ENCODE measurements at places on chromosomes 5 and 9.

DNA sequence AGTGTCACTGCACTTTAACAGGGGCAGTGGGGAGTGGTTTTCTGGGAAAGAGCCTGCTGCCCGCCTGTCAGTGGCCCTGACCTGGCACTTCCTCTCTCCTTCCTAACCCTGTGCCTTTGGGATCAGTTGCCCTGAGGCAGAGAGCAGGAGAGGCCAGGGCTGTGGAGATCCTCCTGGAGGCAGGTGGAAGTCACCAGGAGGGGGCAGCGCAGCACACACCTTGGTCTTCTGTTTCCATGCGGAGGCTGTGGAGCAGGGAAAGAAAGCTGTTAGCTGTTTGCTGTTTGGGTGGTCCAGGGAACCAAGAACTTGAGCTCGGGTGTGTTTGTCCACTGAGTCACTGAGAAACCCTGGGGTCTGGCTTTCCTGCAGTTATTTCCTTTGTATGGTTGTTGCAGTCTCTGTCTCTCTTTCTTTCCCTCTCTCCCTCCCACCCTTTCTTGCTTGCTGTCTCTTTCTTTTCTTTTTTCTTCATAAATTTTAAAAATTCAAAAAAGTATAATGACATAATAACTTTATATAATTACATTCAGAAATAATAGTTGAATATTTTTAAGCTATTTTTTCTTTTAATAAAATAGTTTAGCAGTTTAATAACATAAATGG is 28.1 kb downstream of the NTRK2 start:
- no peak for DNase-seq

DNA sequence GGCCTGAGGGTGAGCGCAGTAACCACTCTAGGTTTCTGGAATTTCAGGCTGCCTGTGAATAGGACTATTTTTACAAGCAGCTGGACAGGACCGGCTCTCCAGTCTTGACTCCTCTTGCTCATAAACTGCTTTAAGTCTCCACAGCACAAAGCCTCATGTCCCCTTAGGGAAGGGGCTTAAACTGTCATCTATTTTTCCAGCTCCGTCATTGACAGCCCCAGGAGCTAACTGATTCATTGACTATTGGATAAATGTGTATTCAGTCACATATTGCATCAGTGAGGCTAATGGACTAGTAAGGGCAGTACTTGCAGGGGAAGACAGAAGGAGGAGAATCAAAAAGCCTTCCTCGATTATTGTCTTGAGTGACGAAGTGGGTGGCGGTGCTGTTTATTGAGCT is 719.4 kb upstream of the ADAMTS16 start:
- DNase-seq = no peak

DNA sequence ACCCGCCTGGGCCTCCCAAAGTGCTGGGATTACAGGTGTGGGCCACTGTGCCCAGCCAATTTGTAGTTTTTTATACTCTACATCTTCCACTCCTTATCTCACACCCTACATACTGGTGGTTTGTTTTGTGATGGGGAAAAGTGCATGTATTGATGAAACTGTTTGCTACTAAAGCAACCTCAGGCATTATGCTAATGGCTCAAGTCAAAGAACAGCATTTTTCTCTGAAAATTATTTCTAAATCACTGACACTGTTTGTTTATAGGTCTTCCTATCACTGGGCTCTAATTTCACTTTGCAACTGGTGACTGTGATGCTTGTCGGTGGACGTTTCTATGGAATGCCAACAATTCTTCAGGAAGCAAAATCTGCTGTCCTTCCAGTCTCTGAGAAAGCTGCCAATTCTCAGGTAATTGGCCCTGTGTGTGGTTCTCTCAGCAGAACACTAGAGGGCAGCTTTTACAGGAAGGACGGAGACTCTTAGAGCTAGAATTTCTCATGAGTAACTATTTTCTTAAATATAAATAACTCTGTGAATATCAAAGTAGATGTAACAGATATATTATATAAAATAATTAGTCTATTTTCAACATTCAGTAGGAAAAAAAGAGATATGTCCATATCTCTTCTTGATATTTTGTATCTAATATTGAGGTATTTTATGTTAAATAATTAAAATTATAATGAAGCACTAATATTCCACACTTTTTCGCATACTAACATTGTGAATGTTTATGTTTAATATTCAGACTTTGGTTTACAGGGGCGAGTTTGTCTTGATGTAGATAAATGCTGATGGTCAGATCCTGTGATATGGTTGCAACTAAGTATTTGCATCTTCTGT is 244.1 kb downstream of the ADGRV1 start:
- peak; percentile 1 for DNase-seq

GRCh38 chr9:93406371-93406770 is 45.1 kb upstream of the FAM120A start:
- no peak for DNase-seq

GRCh38 chr5:107813559-107813958 is 142.8 kb upstream of the EFNA5 start:
- DNase-seq = no peak

GRCh38 chr9:106146886-106147285 is 452.5 kb downstream of the TMEM38B start:
- no peak for DNase-seq

DNA sequence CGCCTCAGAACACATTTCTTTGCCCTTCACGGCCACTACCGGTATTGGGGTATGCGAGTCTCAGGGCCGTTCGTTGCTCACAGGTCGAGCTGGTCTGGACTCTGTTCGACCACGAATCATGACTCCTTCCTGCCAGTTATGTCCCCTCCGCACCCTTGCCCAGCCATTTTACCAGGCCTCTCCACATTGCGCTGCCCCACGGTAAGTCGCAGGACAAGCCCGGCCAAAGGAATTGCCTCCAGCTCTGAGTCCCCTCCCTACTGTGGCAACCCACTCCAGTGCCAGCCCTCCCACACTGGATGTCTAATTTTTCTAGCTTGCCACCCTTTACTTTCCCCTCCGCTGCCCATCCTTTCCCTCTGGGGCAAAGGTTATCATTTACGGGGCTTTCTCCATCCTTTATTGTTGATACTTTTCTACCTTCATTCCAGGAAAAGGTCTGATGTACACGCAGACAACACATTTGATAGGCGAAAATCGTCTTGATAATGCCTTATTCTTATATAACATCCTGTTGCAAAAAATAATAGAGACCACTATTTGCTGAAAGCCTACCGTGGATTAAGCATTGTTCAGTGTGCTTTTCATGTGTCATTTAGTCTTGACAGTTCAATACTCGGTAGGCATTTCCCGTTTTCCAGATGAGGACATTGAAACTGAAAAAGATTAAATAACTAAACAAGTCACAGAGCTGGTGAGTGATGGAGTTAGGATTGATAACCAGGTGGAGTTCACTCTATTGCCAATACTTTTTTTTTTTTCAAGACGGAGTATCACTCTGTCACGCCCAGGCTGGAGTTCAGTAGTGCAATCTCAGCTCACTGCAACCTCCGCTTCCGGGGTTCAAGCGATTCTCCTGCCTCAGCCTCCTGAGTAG is 958 bp upstream of the HSPA5 start:
- no peak for DNase-seq

DNA sequence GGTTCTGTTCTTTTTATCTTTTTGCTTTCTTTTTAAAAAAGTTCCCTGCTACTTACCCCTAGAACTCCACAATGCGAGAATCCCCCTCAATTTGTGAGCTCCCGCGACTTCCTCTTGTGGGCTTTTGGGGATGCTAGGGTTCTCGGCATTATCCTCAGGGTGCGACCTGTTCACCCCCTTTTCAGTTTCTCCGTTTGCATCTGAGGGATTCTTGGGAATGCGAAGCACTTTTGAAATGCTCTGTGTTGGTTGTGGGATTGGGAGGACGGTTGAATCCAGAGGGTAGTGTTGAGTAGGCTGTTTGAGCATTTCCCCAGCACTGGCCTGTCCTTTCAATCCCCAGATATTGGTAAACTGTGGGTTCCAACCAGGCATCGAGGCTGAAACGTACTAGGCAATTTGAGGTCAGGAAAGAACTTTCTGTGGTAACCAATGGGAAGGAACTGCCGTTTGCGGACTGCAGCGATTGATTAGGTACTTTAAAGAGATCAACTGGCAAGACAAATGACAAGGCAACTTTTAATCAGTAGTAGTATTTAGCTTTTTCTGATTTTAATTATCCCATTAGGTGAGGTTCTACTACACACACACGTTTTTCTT is 415 bp downstream of the XRCC4 start:
- no peak for DNase-seq

- DNase-seq = no peak
These were observed 8.8 kb downstream of the DMAC1 start for GRCh38 chr9:7790819-7791182.

GRCh38 chr9:79120941-79121340 is 450.8 kb upstream of the TLE4 start:
- DNase-seq = no peak

- no peak for DNase-seq
These were observed 216.1 kb upstream of the RASA1 start for GRCh38 chr5:87051502-87052113.

- DNase-seq = no peak
These were observed 159.7 kb downstream of the DAB2IP start for GRCh38 chr9:121811140-121811539.

DNA sequence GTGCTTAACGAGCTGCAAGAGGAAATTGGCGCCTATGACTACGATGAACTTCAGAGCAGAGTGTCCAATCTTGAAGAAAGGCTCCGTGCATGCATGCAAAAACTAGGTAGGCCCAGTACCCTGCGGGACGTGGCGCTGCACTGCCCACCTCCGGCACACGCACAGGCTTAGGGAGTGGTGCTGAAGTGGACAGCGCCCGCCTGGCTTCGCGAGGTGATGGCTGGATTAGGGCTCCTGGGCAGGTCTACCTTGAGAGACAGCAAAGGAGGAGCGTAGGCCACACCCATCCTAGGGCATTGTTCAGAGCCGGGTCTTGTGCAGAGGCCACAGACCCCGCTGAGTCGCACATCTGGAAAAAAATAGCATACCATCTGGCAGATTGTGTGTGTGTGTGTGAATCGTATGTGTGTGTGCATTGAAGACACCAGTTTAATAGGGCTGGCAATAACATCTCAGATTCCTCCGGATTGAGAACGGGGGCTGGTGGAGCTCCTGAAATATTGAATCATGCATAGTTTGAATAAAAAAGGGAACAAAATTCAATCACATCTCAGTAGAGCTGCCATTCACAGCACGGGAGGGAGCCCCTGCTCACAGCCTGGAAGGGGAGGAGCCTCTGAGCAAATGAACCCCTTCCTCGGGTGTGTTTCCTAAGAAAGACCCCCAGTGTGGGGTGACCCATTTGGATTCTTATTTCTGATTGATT is 11.1 kb downstream of the OLFM1 start:
- no peak for DNase-seq

- no peak for DNase-seq
These were observed 72.1 kb upstream of the STK32A start for GRCh38 chr5:147162740-147163139.

GRCh38 chr5:29005386-29005785 is 1967.0 kb upstream of the CDH9 start:
- no peak for DNase-seq

DNA sequence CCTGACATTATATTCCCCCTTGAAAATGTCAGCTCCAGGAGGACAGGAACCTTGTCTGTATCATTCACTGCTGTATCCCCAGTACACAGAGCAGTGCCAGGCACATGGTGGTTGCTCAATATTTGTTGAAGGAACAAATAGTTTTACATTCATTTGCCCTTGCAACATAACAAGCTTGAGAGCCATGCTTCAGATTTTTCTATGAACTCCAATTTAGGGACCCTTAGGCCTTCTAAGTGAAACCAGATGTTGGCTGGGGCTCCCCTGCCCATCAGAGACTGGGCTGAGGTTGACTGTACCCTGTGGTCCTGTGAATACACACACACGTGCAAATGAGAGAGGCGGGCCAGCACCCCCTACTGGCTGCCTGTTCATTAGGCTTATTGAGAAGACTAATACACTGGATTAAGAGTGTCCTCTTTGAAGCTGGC is 214.9 kb upstream of the WWC1 start:
- no peak for DNase-seq

DNA sequence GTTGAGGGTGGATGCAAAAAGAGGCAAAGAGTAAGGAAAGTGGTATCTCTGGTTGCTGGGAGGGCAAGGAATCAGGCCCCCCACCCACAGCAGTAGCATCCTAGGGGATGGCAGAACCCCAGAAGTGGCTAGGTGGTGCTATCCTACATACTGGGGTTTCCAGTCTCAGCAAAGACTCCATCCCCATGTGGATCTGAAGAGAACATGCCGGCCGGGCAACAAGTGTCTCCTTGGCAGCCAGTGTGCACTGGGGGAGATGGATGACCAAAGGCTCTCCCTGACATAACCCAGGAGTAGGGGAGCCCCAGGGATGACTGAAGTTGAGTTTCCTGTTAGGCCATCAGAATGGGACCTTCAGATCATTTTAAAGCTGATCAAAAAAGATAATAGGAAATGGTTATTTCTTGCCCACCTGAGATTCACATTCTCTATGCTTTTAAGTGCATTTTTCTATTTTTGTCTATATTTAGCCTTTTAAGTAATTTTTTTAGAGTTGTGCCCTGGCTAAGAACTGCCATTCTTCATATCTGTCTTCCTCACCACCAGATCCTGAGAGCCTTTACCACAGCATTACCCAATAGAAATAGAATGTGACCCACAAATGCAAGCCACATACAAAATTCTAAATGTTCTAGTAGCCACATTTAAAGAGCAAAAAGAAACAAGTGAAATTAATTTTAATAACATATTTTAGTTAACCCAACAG is 78.7 kb upstream of the SMIM23 start:
- no peak for DNase-seq

GRCh38 chr5:109143031-109143430 is 266.7 kb downstream of the PJA2 start:
- DNase-seq = no peak

- no peak for DNase-seq
These were observed 144.2 kb upstream of the CDH10 start for GRCh38 chr5:24788829-24789514.

DNA sequence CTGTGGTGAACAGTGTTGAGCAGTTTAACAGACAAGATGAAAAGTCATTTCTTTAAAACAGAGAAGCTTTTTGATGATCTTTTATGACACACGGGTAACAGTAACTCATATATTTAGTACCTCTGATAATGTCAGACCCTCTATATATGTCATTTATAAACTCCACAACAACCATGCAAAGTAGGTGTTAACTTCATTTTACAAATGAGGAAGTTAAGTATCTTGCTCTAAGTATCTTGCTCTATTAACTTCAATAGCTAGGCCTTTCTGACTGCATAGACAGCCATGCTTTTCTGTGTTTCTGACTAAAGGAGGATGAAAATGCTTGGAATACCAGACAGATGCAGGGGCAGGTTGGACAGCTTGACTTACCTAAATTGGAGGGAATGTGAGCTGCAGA is 1.8 kb downstream of the NUDT2 start:
- DNase-seq = no peak

- peak; percentile 71 for DNase-seq
These were observed 1.2 kb upstream of the NPR3 start for GRCh38 chr5:32709750-32710549.

- no peak for DNase-seq
These were observed 3.1 kb downstream of the TMOD1 start for GRCh38 chr9:97504381-97505216.

GRCh38 chr5:137199966-137200365 is 299.2 kb downstream of the SPOCK1 start:
- DNase-seq = no peak

GRCh38 chr9:33919276-33919897 is 102.4 kb downstream of the UBE2R2 start:
- no peak for DNase-seq
